Thoracic aorta (tissue), 2 donors: ENCODE measurements at places on chromosomes 2 and 18.
A peak's percentile ranks its signal among the peaks of the same experiment; 100 is the strongest.

GRCh38 chr2:181995289-181995688, 9.6 kb downstream of the PPP1R1C start:
- no peak for DNase-seq

DNA sequence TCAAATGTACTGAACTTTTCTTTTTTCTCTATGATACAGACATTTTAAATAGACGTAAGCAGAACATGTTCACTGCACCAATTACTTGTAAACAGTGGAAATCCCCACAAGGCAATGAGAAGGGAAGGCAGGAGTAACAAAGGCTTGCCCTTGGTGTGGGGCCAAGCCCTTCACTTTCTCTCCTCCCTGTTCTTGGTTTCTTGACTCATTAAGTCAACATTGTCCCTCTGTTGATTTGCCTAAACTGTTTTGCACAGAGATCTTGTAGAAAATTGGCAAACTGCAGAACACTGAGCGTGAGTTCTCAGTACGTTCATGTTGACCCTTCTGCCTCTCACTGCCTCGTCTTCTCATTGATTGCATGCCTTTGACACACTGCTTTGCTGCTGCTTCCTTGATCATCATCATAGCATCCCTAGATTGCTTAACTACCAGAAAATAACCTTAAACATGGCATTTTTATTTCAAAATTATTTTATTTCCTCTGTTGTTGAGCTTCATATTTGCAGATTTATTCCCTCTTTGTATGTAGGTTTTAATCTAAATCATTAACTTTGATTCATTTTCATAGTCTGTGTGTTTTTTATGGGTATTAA, 257.7 kb downstream of the PTGR3 start:
- no peak for DNase-seq

GRCh38 chr2:174071321-174071720, 106.1 kb upstream of the SP3 start:
- DNase-seq: no peak

DNA sequence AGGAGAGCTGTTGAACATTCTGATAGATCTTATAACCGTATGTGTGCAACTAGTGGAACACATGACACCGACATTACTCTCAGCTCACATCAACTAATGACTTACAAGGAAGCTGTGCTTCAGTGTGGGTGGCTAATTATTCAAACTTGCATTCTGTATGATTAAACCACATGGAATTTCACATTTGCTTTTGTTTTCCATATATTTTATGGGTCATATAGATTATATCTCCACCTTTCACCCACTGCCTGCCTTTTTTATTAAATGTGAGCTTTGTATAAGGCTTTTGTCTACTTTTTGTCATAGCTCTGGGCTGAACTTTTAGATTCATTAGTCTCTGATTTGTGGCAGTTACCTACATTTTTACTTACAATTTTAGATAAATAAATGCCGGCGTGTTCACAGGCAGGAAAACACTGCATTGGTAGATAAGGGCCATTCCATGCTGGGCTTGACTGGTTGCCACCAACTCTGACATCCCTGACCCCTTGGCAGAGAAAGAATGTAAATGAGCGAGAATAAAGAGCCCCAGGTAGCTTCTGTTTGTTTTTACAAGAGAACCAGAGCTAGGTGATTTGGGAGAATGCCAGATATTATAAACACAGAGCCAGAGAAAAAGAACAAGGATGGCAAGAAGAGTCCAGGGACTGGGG, 35.7 kb downstream of the LYPD6 start:
- no peak for DNase-seq

DNA sequence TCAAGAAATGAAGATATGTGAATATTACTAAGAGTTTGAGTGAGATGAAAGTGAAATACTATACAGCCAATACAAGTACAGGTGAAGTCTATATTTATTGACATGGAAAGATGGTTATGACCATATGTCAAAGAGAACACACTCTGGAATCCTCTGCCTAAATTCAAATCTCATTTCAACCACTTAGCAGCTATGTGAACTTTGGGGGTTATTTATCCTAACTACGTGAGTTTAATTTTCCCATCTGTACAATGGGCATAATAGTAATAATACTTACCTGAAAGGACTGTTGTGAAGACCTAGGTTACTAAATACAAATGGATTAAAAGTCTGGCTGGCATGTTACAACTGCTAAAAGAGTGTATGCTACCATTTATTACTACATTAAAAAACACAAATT, 79.6 kb downstream of the ROCK2 start:
- DNase-seq: no peak

DNA sequence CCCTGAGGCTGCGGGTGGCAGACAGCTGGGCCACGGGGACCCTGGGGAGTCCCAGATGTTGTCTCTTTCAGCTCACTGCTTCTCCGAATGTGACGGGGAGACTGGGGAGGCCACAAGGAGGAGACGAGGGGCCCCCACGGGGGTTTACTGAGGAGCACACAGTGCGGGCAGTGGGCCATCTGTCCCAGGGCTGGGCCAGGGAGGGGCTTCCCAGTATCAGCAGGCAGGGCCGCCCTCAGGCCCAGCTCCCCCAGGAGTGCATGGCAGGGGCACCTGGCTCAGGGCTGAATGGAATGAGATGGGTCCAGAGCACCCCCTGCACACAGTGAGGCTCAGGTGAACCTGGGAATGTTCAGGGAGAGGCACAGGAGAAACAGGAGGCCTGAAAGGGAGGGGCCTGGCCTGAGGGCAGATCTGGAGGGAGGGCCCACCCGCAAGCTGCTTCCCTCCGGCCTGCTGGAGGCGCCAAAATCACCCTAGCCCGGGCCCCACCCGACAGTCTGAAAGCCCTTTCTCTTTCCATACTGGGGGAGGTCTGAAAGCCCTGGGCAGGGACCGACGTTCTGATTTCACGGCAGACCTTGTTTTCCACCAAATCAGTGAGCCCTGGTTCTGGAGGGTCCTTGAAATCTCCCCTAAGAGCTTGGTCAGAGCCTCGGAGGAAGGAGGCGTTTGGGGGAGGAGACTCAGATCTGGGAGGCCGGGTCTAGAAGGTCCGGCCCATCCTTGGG, 35.5 kb upstream of the PTMA start:
- DNase-seq: no peak

- DNase-seq: no peak
These were observed 111.5 kb downstream of the COMMD1 start for GRCh38 chr2:62016957-62017356.

GRCh38 chr2:85394261-85394681, 15.9 kb downstream of the CAPG start:
- no peak for DNase-seq

- no peak for DNase-seq
These were observed 123.2 kb upstream of the LRP1B start for GRCh38 chr2:142254031-142254430.

- DNase-seq: peak; percentile 41
These were observed 41.4 kb downstream of the OXER1 start for GRCh38 chr2:42722320-42723190.

DNA sequence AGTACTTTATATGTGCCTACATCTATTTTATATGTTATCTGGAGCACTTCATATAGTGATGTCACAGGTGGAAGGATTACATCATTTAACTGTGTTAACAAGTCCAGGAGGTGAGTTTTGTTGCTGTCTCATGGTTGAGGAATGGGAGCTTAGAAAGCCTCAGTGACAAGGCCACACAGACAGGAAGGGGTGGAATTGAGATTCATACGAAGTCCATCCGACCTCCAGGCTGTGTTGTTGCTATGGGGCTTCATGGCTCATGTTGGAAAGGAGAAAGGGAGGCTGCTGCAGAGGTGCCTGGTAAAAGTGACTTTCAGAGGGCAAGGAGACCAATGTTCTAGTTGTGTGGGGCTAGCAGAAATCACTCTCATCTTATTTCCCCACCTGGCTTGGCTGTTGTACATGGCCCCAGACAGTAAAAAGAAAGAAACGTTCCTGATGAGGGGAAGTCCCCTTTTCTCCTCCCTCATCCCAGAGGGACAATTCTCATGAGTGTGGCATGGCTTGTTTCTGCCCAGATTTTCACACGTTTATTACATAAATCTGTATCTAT, 31.0 kb upstream of the GREB1 start:
- DNase-seq: no peak

DNA sequence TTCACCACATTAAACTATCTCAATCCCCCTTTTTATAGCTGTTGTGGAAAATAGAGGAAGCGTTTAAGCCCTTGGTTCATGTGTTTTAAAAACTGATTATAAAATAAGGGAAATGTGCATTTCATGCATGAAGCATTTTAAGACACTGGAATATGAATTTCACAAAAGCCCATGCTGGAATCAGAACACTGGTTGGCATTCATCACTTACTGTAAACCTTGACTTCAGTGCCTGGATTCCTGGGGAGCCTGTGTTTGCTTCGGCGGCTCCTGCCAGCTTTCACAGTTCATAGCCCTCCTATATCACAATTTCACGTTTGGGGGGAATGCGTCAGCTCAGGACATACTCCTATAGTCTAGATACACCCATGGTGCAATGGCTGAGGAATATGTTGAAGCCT, 336.9 kb downstream of the INSIG2 start:
- no peak for DNase-seq

GRCh38 chr2:157625296-157625695, 3.4 kb downstream of the ACVR1C start:
- no peak for DNase-seq

DNA sequence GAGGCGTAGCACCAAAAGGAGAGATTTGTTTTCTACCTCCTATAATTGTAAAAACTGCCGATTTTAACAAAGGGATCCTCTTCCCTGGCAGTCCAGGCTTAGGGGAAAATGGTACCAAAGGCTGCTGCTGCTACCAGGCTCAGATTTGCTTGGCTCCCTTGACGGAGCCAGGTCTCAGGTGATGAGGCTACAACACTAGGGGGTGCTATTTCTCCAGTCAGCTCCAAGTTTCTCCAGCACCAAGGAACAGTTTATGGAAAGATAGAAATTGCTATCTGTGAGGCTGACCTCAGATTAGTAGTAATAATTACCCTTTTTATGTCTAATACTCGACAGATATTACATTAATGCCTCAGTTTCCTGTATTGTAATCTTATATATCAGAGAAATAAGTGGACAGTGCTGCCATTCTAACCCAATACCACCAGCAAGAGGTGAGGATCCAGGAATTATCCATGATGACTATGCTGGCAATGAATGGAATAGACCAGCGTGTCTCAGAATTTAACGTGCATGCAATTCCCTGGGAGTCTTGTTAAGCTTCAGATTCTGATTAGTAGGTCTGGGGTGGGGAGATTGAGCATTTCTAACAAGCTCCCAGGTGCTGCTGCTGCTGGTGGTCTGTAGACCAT, 111.3 kb downstream of the ESCO1 start:
- no peak for DNase-seq

- no peak for DNase-seq
These were observed 14.9 kb downstream of the ELMOD3 start for GRCh38 chr2:85369500-85369899.

DNA sequence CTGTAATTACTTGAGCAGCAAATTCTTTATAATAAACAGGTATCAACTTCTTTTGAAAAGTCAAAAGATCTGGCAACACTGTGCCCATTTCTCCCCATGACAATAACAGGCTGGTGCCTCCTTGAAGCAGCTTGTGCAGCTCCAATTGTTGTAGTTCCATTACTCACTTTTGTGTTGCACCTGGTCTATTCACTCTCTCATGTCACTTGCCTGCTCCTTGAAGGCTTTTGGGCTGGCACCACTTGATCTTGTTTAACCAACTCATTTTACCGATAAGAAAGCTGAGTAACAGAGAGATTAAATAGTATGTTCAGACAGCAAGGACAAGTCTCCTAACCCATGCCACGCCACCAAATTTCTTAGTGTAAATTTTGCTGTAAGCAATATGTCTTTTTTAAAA, 314.5 kb downstream of the OSR1 start:
- DNase-seq: no peak

GRCh38 chr2:151576080-151576479, 158.2 kb downstream of the NEB start:
- no peak for DNase-seq

GRCh38 chr18:9474108-9474982, 968 bp upstream of the RALBP1 start:
- no peak for DNase-seq

- DNase-seq: no peak
These were observed at the start of gene FIGLA for GRCh38 chr2:70790136-70790828. TSS of gene FIGLA (minus strand) at chr2:70790643. CDS start at chr2:70790638, 5 bp downstream.

DNA sequence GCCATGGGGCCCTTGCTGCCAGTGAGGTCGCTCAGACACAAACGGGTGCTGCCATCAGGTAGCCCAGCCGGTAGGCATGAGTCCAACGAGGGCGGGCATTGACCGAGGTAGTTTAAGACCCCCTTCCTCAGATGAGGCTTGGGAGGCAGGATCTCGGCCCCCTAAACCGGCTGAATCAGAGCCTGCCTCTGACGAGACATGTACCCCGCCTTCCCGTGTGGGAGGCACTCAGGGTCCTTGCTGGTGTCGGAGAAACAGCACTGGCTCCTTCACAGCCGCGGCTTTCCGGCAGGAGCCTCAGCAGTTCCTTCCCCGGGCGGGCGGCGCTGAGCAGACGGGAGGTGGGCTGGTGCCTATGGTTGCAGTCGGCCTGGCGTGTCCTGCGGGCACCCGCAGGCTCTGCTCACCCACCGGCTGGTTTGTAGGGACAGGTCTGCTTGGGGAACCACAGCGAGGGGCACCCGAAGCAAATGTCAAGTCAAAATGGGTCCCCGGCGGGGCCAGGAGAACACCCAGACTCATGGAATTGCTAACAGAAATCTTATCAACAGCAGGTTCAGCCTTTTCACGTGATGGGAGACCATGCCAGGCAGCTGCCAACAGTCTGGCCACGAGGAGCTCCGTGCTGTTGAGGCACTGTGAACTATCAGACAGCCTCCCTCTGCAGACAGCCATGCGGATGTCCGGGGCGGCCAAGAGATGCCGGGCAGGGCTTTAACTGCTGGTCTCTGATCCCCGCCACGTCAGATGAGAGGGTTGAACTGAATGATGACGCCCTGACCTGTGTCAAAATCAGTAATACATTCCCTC, 2.8 kb downstream of the KCNG2 start:
- DNase-seq: no peak

- no peak for DNase-seq
These were observed 398 bp downstream of the CRYBA2 start for GRCh38 chr2:218992703-218993344.

DNA sequence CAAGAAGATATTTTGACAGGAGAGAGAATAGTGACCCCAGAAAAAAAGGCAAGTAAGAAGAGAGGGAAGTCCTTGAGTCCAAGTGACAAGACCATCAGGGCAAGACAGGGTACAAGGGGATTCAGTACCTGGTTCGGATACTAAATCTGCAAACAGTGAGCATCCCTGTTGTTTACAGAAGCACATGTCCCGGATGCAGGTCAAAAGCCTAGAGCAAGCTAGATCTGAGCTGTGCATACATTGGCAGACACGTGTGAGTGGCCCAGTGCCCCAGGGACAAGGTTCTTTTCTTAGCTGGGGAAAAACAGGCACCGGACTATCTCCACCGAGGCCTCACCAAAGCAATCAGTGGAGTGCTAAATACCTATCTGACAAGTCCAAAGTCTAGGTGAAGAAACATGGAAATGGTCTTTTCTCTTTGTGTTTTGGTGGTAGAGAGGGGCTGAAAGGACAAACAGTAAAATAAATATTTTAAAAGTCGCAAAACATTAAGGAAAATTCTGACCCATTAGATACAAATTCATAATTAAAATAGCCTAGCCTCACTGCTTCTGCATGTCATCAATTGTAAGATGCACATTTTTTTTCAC, 165.2 kb downstream of the SUCLG1 start:
- no peak for DNase-seq
